ENCODE measurements at places on chromosomes 11 and 22.

GRCh38 chr11:110445437-110445836 is 15.7 kb downstream of the FDX1 start:
- ATAC-seq: no peak

GRCh38 chr11:126403022-126403581 is 47.6 kb downstream of the ST3GAL4 start:
- ATAC-seq: no peak

DNA sequence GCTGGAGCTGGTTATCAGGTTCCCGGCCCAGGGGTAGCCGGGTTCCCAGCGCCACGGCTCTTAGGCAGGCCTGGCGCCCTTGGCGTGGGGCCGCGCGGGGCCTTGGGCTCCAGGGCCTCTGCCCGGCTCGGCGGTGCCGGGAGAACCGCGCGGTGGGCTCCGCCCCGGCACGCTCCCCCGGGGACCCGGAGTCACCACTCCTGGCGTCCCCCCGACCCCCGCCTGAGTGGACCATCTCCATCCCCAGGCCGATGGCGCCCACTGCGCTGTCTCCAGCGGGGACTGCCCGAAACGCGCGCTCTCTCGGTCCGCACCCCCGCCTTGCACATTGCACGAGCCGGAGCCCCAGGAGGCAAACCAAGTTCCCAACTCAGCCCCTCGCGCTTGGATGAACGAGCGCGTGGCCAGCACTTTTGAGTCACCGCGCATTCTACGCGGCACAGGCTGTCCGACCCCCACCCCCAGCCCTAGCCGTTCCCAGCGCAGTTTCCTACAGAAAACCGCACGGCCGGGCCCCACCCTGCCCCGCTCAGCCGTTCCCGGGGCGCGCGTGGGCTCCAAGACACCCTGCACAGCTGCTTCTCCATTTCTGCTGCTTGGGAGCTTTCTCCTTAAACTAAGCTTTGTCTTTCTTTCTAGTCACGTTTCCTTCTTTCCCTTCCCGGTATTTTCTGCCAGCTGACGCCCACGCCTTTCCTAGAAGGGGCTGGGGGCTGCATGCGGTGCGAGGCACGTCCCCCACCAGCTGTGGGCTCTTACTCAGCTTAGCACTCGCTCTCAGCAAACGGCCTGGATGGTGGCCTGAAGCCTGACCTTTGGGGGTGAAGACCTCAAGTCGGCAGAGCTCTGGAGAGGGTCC is 650 bp upstream of the CHID1 start:
- ATAC-seq: peak; percentile 61

DNA sequence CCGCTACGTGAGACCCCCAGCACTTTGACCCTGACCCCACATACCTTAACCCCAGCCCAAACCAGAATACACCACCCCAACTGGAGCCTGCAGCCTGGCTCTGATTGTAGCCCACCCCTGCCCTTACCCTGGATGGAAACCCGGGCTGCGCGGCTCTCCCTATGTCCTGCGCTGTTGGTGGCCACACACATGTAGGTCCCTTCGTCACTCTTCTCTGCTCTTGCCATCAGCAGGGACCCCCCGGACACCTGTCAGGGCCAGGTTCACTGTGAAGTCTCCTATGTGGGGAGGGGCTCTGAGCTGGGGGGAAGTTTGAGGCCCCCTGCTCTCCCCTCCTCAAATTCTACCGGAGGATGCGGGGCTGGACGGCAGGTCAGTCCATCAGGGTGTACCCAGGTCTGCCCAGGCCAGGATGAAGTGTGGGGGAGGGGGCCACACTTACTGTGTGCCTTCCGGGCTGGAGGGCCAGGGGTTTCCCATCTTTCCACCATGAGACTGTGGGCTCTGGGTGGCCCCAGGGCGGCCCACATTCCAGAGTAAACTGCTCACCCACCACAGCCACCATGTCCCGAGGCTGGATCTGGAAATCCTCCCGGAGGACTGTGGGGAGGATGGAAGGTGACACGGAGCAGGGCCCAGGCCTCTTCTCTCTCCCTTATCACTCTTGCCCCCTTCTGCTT is 1.5 kb downstream of the ROBO4 start:
- no peak for ATAC-seq

DNA sequence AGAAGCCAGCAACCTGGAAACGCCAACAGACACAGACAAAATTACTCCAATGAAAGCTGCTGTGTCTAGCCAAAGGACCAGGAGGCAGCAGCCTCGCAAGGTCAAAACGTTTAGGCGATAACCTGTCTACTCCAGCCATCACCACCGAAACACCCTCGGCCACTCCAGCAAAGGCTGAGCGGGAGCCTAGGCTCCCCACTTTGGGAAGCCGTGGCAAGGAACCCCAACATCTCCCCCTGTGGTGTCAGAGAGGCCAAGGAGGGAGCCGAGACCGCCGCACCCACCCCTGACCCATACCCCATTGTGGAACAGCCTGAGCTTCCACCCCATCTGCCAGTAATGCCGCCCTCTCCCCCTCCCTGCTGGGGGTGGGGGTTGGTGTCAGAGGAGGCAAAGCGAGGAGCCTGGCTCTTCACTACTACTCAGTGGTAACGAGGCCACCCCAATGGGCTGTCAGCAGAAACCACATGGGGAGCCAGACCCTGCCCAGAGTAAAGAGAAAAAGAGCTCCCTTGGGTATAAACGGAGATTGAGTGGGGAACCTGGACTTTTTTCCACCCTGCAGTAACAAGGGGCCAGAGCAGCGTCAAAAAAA is 33.9 kb upstream of the SEPTIN5 start:
- no peak for ATAC-seq

DNA sequence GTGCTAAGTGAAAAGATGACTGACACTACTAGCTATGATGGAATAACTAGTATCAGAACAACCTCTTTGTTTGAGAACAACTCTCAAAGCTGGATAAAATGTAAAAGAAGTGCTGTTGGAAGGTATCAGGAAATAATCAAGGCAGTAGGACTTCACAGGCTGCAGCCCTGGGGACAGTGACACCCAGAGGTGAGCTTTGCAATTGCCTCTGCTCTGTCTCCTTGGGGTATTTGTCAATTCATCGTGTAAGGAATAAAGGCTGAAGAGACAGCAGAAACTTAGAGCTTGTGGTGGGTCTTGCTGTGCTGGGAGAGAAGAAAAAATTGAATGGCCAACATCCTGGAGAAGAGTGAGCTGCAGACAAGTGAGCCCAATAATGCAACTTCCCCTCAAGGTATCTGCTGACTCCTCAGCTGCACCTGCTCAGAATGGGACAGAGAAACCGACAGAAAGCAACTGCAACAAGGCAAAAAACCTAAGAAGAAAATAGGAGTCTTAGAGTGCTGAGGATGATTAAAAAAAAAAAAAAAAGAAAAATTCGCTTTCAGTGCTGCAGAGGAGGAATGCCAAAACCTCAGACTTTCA is 141.1 kb downstream of the RCN1 start:
- ATAC-seq: no peak

- peak; percentile 89 for ATAC-seq
Observed at GRCh38 chr11:19777377-19778102, 64.9 kb downstream of the NAV2 start.

DNA sequence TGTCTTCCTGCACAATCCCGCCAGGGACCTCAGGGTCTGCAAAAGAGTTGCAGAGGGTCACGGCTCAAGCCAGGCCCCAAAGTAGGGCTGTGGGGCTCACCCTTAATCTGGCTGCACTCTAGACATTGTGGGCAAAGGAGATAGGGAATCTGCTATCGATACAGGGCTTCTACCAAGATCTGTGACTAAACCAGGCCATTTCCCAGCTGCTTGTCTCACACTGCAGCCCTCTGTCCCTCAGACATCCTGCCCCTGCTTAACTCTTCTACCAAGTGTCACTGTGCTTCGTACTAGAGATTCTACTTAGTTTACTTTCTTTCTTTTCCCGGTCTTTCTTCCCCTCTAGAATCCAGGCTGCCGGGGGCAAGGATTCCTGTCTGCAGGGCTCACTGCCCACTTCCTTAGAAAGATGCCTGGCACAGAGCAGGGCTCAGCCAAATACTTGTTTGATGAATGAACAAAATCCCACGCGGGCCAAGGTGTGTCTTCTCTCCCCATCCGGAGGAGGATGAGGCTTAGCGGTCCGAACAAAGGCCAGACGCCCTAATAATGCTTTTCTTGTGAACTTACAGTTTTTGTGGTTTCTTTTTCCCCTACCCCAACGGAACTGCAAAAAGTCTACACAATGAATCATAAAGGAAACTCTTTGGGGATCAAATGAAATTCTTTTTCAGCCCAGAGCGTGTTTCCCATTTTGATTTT is 61.3 kb upstream of the ANO1 start:
- no peak for ATAC-seq

DNA sequence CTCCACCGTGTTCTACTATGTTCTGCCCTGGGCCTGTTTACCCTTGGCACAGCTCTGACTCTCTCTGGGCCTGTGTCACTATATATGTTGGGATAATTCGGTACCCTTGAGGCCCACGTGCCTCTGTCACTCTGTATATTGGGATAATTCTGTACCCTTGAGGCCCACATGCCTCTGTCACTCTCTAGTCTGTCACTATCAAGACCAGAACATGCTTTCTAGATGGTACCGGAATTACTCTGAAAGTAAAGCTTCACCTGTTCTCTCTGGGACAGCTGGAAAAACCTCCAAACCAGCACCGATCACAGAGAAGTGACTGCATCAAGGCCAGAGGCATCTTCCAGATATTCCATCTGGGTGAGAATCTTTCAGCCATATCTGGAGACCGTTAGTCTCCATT is 9.3 kb upstream of the FCHSD2 start:
- ATAC-seq: no peak

GRCh38 chr11:9461760-9462134 is 935 bp downstream of the ZNF143 start:
- no peak for ATAC-seq

GRCh38 chr22:26576026-26576680 is 13.8 kb downstream of the TPST2 start:
- no peak for ATAC-seq

DNA sequence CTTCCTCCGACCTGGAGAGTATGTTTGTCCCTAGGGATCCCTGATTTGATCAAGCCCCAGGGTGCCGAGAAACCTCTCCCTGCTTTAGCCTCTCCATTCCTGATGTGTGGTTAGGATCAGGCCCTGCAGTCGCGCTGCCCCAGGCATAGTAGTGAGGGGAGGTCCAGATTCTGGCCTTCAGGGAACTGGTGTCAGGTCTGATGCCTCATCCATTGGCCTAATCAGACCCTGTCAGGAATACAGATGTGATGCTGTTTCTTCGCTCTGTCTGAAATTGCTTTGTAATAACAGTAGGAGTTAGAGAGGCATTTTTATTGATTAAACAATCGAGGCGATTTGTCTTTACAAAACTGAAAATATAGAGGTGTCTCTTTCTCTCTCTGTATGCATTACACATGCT is 75.2 kb downstream of the GRIK4 start:
- ATAC-seq: no peak
